ENCODE measurements at places on chromosomes 11 and 22. TPM values are rescaled to one million over a fixed set of nuclear protein-coding genes. Genes with fewer than 3 reads are reported as not detected.

SLC22A9 gene
- not detected for total RNA-seq

SCT gene
- total RNA-seq, result not detected

ZPR1 gene
- total RNA-seq, result 45.1 TPM

CAPN1 gene
- 65.7 TPM for total RNA-seq

RAB39A gene
- 33.2 TPM for total RNA-seq

SLC16A8 gene
- 1.3 TPM for total RNA-seq

UBASH3B gene
- 25.7 TPM for total RNA-seq

FIBP gene
- total RNA-seq, result 121 TPM

DUSP8 gene
- 8.8 TPM for total RNA-seq

CAPN5 gene
- total RNA-seq, result 27.5 TPM

PHF21A gene
- total RNA-seq, result 40.1 TPM

PDE2A gene
- total RNA-seq, result 98.0 TPM

RAG1 gene
- 0.31 TPM for total RNA-seq

OLFML1 gene
- 0.94 TPM for total RNA-seq

PKDREJ gene
- under 0.01 TPM for total RNA-seq

KCNQ1OT1 gene
- total RNA-seq, result 17.2 TPM

PANX3 gene
- total RNA-seq, result not detected

OTOG gene
- total RNA-seq, result 0.63 TPM

All from parietal lobe (tissue), 2 donors.